Fibroblast of mammary gland (primary cell): ENCODE measurements at places on chromosomes 12 and 14.

DNA sequence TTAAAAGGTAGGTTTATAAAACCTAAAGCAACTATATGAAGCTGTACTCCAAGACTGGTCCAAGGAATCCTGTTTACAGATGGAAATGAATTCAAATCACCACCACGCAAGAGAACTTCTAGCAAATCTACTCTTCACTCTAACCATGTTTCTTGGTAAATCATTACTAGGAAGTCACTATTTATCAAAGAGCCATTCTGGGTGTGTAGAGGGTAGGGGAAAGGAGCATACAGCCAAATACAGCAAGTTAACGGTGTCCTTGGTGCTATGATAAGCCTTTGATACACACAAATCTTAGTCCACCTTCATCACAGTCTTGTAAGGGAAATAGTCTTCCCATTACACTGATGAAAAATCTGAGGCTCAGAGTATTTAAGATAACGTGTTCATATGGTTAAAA lies 16.8 kb downstream of the NIN start:
- DNase-seq = no peak

- no peak for DNase-seq
Observed at GRCh38 chr12:495466-495865, 35.7 kb downstream of the B4GALNT3 start.

- peak; percentile 2 for DNase-seq
Observed at GRCh38 chr12:102811110-102811737, 105.8 kb downstream of the PAH start.

DNA sequence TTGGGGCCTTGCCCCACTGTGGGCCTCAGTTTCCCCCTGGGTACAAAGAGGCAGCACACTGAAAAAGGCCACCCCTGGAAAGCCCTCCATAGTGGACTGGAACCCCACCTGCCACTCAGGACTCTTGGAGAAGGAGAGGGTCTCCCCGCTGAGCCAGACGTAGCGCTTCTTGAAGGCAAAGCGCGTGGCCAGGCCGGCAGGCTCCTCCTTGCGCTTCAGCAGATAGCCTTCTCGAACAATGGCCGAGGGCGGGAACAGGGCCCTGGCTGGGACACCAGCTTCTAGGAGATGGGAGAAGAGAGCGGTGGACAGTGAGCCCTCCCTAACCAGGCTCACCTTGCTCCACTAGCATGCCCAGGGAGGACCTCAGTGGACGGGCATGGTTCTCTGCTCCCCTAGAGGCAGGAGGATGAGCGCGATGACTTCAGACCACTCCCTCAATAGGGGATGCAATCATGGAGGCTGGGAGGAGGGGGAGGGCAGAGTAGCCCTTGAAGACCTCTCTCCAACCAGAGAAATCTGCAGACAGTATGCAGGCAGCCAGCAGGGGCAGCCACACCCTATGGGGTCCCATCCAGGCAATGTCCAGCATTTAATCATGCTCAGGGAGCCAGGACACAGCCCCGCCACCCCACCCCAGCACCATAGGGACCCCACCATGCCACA lies 29.8 kb downstream of the RASAL1 start:
- no peak for DNase-seq

- DNase-seq = no peak
Observed at GRCh38 chr12:57216921-57217879, 606 bp downstream of the NXPH4 start.
